ENCODE measurements at places on chromosomes 11 and 22. TPM values are rescaled to one million over a fixed set of nuclear protein-coding genes. Genes with fewer than 3 reads are reported as not detected.

GRCh38 chr22:22772396-22772795 is 115.2 kb upstream of the IGLL5 start:
- DNase-seq: no peak

DNA sequence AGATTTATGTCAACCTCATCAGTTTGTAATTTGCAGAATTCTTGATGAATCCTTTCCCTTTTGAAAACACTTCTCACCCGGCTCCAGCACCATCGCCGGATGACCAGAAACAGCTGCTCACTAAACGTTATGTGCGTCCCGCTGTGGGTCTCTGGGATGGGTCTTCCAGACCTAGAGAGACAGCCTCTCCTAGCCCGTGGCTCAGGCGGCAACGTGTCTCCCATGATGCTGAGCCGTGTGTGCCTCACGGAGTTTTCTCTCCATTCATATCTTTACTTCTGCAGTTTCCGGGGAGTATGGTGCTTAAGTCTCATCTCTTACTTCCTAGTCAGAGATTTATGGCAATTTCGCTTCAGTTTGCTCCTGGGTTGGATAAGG is 25.0 kb upstream of the ACR start:
- no peak for DNase-seq

DNA sequence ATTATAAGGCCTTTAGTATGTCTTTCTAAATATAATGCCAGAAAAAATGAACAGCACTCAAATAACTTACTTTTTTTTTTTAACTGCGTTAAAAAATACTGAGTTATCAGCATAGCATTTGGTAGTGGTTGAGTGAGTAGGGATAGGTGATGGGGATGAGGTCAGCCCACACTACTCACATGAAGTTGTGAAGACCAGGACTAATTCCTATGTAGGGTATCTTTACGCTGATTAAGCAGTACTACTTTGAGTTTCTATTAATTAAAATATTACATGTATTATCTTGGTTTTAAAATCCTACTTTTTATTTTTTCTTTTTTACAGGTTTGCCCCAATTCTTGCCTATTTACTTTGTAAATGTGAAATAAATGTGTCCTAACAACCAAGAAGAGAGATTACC is 13.5 kb downstream of the PHF21A start:
- no peak for DNase-seq

DNA sequence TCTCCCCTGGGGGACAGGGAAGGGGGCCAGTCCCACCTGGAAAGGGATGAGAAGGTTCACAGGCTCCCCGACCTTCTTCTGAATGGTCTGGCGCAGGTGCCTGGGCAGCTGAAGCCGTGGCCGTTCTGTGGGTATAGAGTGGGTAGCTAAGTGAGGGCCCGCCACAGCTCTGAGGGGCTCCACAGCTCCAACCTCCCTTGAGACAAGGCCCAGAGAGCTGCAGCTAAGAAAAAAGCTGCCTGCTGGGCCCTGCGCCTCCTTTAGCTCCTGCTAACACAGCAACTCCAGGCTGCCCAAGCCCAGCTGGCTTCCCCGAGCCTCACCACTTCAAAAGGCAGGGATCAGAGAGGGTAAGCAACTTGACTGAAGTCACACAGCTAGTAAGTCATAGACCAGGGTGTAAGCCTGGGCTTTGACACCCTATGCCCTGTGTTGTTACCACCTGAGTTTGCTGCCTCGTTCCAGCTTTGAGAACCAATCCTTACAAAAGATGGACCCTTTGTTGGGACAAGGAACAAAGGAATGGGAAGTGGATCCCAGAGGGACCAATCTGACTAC is 18.5 kb downstream of the MYBPC3 start:
- DNase-seq: no peak

ENTHD1 gene
- total RNA-seq: not detected
